Naive thymus-derived CD4-positive, alpha-beta T cell (primary cell): ENCODE measurements at places on chromosomes 12 and 14. TPM values are rescaled to one million over a fixed set of nuclear protein-coding genes. Genes with fewer than 3 reads are reported as not detected.

DNA sequence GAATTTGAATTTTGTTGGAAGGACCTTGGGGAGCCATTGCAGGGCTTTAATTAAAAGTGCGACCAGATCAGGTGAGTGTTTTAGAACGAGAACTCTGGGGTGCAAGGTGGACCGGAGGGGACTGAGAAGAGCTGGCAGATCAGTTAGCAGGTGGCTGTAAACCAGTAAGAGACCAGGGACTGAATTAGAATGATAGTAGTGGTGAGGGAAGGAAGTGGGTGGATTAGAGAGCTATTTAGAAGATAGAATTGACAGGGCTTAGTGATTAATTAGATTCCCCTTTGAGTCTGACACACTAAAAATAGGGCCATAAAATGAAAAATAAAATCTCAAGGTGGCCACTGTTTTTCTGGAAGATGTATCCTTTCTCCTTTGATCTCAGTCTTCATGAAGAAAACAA, 44.8 kb downstream of the PLXNC1 start:
- H3K4me1 ChIP-seq: no peaks in the 10 kb centered on the region
- H3K36me3 ChIP-seq: no peaks in the 10 kb centered on the region
- H3K4me3 ChIP-seq: no peak overlapping the region
- no peak overlapping the region for H3K27ac ChIP-seq
- DNase-seq: no peak

GRCh38 chr12:46722394-46723185, 103.2 kb downstream of the SLC38A4 start:
- no peaks in the 10 kb centered on the region for H3K36me3 ChIP-seq
- no peaks in the 10 kb centered on the region for H3K4me1 ChIP-seq
- H3K4me3 ChIP-seq: no peak overlapping the region
- H3K27ac ChIP-seq: no peak overlapping the region
- no peak for DNase-seq
- no peaks in the 10 kb centered on the region for H3K27me3 ChIP-seq

GRCh38 chr12:68478516-68479260, 132.0 kb upstream of the RAP1B start:
- no peaks in the 10 kb centered on the region for H3K36me3 ChIP-seq
- no peaks in the 10 kb centered on the region for H3K27me3 ChIP-seq
- no peaks in the 10 kb centered on the region for H3K4me1 ChIP-seq
- no peak for DNase-seq
- H3K4me3 ChIP-seq: no peak overlapping the region
- H3K27ac ChIP-seq: no peak overlapping the region

DNA sequence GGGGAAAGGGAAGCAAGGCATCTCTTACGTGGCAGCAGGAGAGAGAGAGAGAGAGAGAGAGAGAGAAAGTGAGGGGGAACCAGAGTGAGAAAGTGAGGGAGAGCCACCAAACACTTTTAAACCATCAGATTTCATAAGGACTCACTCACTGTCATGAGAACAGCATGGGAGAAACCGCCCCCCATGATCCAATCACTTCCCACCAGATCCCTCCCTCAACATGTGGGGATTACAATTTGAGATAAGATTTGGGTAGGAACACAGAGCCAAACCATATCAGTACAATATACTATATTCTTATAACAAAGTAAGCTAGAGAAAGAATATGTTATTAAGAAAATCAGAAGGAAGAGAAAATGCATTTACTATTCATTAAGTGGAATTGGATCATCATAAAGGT, 53.7 kb upstream of the PLXNC1 start:
- no peaks in the 10 kb centered on the region for H3K4me1 ChIP-seq
- no peak overlapping the region for H3K4me3 ChIP-seq
- no peak for DNase-seq
- H3K36me3 ChIP-seq: no peaks in the 10 kb centered on the region
- no peaks in the 10 kb centered on the region for H3K27me3 ChIP-seq

DNA sequence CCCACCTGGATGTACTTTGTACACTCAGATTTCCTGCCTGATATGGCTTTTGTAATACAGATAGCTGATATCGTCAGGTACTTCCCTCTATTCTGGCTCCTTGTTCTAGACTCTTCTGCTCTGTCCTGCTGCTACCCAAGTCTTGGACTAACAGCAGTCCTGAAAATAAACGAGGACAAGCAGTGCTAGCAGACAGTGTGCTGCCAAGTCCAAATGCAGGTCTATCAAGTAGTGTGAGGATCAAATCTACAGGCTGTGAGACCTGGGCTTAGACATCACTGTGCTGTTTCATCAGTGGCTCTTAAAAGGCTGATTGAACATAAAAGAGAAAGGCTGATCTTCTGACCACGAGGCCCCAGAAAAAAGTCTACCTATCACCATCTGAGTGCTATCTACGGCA, 418.1 kb downstream of the APAF1 start:
- H3K36me3 ChIP-seq: no peaks in the 10 kb centered on the region
- H3K4me3 ChIP-seq: no peak overlapping the region
- no peak for DNase-seq
- H3K27me3 ChIP-seq: no peaks in the 10 kb centered on the region

GRCh38 chr14:67493092-67493717, 4.7 kb upstream of the TMEM229B start:
- H3K4me1 ChIP-seq: peaks cover 17% of the 10 kb centered on the region
- no peak for DNase-seq
- H3K27me3 ChIP-seq: no peaks in the 10 kb centered on the region
- no peaks in the 10 kb centered on the region for H3K36me3 ChIP-seq
- no peak overlapping the region for H3K4me3 ChIP-seq

DNA sequence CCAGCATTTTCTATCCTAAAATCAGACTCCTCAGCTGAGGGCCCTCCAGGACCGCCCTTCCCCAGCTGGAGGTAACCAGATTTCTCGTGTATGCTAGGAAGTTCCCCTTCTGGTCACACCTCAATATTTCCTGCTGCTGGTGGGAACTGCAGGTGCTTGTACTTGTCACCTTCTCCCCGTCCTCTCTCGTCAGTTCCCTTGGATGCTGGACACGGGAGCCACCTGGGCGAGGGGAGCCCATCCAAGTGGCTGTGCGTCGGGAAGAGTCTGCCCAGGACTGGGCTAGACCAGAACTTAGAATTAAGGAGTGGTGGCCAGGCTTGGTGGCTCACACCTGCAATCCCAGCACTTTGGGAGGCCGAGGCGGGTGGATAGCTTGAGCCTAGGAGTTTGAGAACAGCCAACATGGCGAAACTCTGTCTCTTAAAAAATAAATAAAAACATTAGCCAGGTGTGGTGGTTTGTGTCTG, 23.2 kb upstream of the KIF26A start:
- no peak for DNase-seq
- H3K36me3 ChIP-seq: no peaks in the 10 kb centered on the region
- no peak overlapping the region for H3K27ac ChIP-seq
- no peak overlapping the region for H3K4me3 ChIP-seq

- H3K4me3 ChIP-seq: no peak overlapping the region
- DNase-seq: no peak
- H3K36me3 ChIP-seq: no peaks in the 10 kb centered on the region
- H3K27ac ChIP-seq: no peak overlapping the region
- no peaks in the 10 kb centered on the region for H3K27me3 ChIP-seq
Measured at GRCh38 chr12:39532448-39532847, 87.2 kb downstream of the ABCD2 start.

GRCh38 chr14:58770491-58770982, 132.8 kb downstream of the DACT1 start:
- H3K27me3 ChIP-seq: no peaks in the 10 kb centered on the region
- no peaks in the 10 kb centered on the region for H3K36me3 ChIP-seq
- no peaks in the 10 kb centered on the region for H3K4me1 ChIP-seq
- no peak for DNase-seq
- H3K27ac ChIP-seq: no peak overlapping the region

GRCh38 chr14:28088125-28088524, 678.5 kb upstream of the FOXG1 start:
- H3K27ac ChIP-seq: no peak overlapping the region
- H3K4me1 ChIP-seq: no peaks in the 10 kb centered on the region
- no peak for DNase-seq
- H3K27me3 ChIP-seq: no peaks in the 10 kb centered on the region

DNA sequence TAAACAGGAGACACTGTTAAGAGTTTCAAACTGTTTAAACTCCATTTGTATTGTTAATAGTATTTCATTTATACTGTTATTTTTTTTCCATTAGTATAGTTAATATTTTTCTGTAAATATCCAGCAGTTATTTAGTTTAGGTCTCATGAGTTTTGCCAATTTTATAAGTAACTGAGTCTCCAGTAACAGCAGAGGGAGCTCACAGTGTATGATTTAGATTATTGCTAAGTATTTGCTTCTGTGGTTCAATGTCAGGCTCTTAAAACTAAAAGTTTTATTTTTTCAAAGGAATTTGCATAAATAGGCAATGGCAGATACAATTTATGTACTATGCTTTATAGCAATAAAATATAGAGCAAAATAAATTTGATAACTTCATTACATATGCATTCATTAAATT, 209.7 kb downstream of the ATXN7L3B start:
- H3K27me3 ChIP-seq: no peaks in the 10 kb centered on the region
- no peak for DNase-seq
- no peaks in the 10 kb centered on the region for H3K4me1 ChIP-seq
- no peak overlapping the region for H3K27ac ChIP-seq

DNA sequence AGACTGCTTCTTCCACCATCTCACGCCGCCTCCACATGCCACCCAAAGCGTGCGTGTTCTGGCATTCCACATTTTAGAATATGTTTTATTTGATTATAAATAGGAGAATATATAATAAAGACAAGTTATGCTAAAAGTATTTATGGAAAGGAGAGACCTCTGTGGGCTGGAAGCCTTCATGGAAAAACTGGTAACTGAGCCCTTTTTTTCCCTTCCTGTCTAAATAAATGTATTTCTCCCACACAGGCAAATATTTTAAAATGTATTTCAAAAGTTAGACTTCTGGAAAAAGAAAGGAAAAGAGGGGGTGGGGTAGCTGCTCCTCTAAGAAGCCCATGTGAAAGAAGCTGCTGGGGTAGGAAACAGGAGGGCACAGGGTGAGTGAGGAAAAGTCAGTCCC, 16.1 kb upstream of the NR4A1 start:
- no peaks in the 10 kb centered on the region for H3K27me3 ChIP-seq
- DNase-seq: no peak
- no peak overlapping the region for H3K4me3 ChIP-seq
- no peak overlapping the region for H3K27ac ChIP-seq

- H3K27me3 ChIP-seq: no peaks in the 10 kb centered on the region
- H3K36me3 ChIP-seq: no peaks in the 10 kb centered on the region
- DNase-seq: no peak
- no peak overlapping the region for H3K4me3 ChIP-seq
- no peak overlapping the region for H3K27ac ChIP-seq
Measured at GRCh38 chr12:46660276-46660675, 165.5 kb downstream of the SLC38A4 start.

DNA sequence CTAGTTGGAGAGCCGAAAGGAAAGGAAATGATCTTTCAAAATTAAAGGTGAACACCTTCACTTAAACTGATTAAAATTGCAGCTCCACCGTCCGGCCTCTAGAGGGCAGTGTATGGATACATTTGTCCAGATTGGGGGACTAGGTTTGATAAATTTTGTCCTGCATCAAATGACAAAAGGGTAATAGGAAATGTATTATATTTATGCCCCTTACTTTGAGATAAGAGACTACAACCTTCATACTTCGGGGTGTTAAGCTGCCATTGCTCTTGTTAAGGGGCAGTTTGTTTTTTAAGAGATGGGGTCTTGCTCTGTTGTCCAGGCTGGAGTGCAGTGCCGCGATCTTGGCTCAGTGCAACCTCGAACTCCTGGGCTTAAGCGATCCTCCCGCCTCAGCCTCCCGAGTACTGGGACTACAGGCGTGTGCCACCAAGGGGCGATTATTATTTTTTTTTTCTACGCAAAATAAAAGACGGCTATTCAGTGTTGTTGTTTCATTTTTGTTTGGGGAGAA, 818 bp upstream of the SUOX start:
- H3K4me1 ChIP-seq: no peaks in the 10 kb centered on the region
- H3K27ac ChIP-seq: no peak overlapping the region
- no peaks in the 10 kb centered on the region for H3K27me3 ChIP-seq
- H3K4me3 ChIP-seq: no peak overlapping the region
- DNase-seq: peak; percentile 22

DNA sequence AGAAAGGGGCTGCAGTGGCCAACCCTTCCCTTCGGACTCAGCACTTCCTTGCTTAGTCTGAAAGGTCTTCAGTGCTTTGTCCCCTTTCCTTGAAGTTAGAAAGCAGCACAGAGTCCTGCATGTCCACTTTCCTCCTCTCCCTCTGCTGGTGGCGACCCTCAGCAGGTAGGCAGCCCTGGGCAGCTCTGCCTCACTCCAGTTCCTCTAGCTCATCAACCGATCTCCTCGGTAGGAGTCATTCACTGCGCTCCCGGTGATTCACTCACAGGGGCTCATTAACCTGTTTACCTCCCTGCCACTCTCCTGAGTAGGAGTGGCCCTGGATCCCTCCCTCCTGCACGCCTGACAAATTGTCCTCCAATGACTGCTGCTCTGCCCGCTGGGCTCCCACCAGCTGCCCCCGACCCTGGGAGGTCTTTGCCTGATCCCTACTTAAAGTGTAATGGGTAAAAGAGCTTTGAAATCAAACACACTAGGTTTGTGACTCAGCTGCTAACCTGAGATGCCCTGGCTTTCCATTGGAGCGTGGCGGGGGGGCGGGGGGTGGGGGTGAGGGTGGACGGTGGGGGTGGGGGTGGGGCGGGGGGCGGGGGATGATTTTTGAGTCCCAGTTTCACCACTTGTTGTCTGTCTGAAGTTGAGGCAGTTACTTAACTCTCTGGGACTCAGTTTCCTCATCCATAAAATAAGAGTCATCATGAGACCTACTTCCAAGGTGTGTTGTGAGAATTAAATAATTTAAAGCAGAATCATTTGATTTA, 4.2 kb downstream of the SCNN1A start:
- H3K27me3 ChIP-seq: no peaks in the 10 kb centered on the region
- H3K27ac ChIP-seq: no peak overlapping the region
- DNase-seq: no peak
- no peaks in the 10 kb centered on the region for H3K4me1 ChIP-seq
- no peak overlapping the region for H3K4me3 ChIP-seq

DNA sequence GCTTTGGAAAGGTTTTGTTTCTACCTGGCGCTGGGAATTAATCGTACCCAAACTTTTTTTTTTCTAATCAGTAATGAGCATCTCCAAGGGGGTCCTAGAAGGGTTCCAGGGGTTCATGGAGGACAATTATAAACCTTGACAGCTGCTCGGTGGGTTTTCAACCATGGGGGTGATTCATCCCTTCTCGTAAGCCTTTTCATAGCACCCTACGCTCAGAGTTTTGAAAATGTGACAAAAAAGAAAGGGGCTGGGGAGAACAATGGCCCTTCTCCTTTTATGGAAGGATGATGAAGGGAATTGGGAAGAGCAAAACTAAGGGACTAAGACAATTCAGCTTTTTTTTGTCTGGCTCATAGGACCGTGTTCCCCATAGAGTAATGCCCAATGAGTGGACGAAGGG, 196.7 kb downstream of the ZFP36L1 start:
- DNase-seq: no peak
- H3K36me3 ChIP-seq: no peaks in the 10 kb centered on the region
- no peaks in the 10 kb centered on the region for H3K27me3 ChIP-seq

GRCh38 chr12:27824126-27824842, 44.2 kb upstream of the MANSC4 start:
- no peak for DNase-seq
- peaks cover 8% of the 10 kb centered on the region for H3K4me1 ChIP-seq
- no peak overlapping the region for H3K4me3 ChIP-seq
- H3K27ac ChIP-seq: no peak overlapping the region
- H3K27me3 ChIP-seq: no peaks in the 10 kb centered on the region

MFAP5 gene
- total RNA-seq: not detected

MMP19 gene
- 0.78 TPM for total RNA-seq

HELB gene
- 52.6 TPM for total RNA-seq

MYH6 gene
- not detected for total RNA-seq

TMEM52B gene
- total RNA-seq: not detected

TAS2R9 gene
- total RNA-seq: 0.20 TPM in 1 of 2 replicates, not detected in the other

MYRFL gene
- total RNA-seq: not detected

HOXC12 gene
- total RNA-seq: not detected

TRIM9 gene
- 0.97 TPM for total RNA-seq

IL26 gene
- 3.1 and 4.5 TPM in 2 replicates for total RNA-seq

COX8C gene
- total RNA-seq: not detected

NINJ2 gene
- 1.4 TPM for total RNA-seq

DCN gene
- 0.69 TPM for total RNA-seq
